ENCODE measurements at places on chromosomes 7 and 10.

- no peak for DNase-seq
These were observed 291.4 kb downstream of the KLF6 start for GRCh38 chr10:3493621-3494020.

DNA sequence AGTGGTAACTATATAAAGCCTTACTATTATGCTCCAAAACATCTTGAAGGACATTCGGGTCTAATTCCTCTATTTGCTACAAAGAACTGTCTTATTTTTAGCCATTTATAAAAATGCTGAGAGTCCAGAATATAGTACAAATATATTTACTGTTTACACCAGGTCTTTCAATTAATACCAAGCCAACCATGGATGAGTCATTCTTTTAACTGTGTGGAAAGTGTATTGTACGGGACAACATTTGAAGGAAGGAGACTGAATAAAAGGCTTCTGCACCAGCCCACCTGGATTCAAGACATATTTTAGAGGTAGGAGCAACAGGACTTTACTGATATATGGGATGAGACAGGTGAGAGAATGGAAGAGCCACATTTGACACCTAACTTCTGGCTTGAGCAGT is 35.4 kb downstream of the MASTL start:
- DNase-seq, result no peak

DNA sequence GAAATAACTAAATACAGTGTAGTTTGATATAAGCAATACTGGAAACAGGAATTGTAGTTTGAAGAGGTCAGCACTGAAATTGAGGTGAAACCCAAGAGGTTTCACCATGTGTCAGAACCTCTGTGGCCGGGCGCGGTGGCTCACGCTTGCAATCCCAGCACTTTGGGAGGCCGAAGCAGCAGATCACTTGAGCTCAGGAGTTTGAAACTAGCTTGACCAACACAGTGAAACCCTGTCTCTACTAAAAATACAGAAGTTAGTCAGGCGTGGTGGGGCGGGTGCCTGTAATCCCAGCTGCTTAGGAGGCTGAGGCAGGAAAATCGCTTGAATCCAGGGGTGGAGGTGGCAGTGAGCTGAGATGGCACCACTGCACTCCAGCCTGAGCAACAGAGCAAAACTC is 13.7 kb downstream of the AHCYL2 start:
- no peak for DNase-seq

- DNase-seq, result no peak
These were observed 26.3 kb upstream of the AKR1B1 start for GRCh38 chr7:134485203-134485602.

DNA sequence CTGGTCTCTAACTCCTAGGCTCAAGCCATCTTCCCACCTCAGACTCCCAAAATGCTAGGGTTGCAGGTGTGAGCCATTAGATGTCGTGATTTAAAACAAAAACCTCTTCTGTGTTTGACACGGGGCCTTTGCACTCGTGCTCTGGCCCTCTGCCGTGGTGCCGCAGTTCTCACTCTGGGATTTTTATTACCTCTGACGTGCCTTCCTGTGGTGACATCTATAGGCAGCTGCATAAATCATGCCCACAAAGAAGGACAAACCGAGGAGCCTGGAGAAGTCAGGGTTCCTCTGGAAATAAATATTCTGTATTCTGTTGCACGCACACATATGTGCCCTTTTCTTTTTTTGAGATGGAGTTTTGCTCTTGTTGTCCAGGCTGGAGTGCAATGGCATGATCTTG is 25.9 kb upstream of the OCM start:
- DNase-seq, result no peak

DNA sequence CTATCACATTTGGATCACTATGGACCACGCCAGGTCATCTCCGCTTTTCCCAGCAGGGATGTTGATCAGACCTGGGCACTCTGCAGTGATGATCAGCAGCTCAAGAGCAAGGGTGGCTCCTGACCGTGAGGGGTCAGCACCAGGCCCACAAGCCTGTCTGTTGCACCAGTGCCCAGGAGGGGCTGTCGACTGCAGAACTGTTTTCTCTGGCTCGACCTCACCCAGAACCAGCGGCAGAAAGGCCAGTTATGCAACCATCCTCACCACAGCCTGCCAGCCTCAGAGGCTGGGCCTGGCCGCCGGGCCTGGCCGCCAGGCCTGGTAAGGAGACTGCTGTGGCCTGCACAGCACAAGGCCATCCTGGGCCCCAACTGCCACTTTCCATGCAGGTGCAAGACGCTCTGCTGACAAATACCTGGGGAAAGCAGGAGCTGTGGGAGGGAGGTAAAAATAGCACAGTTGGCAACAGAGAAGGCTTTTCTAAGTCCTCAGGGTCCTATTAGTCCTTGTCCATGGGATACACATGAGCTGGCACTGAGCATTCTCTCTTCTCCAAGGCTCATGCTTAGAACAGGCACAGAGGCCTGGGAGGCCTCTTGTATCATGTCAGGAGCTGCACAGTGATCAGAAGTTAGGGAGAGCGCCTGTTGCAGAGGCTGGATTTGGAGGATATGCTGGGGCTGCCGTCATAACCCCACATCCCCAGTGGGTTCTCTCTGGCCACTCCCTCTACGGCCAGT is 17.5 kb downstream of the KCNMA1 start:
- no peak for DNase-seq

- no peak for DNase-seq
These were observed 126.0 kb upstream of the NRBF2 start for GRCh38 chr10:63007112-63007511.

Measured in activated naive CD4-positive, alpha-beta T cell treated with anti-CD3 and anti-CD28 coated beads, Interleukin-2, amount 50 U/mL, for 72 hours (primary cell).